ENCODE measurements at places on chromosomes 2 and 18. TPM values are rescaled to one million over a fixed set of nuclear protein-coding genes. Genes with fewer than 3 reads are reported as not detected.

Gene CD207
- total RNA-seq = 0.96 TPM

Gene ESPNL
- total RNA-seq = 5.5 TPM

Gene SULT1C2
- total RNA-seq = 6.5 TPM

Gene C2orf15
- total RNA-seq = 1.7 TPM

Gene PDCL3
- total RNA-seq = 14.2 TPM

Gene TRAK2
- total RNA-seq = 83.5 TPM

Gene FLACC1
- total RNA-seq = 10.8 TPM

Gene ID2
- total RNA-seq = 133 TPM

Gene ALK
- 1.2 TPM for total RNA-seq

All from umbilical cord (tissue), 2 donors.